ENCODE measurements at places on chromosomes 7 and 10.

DNA sequence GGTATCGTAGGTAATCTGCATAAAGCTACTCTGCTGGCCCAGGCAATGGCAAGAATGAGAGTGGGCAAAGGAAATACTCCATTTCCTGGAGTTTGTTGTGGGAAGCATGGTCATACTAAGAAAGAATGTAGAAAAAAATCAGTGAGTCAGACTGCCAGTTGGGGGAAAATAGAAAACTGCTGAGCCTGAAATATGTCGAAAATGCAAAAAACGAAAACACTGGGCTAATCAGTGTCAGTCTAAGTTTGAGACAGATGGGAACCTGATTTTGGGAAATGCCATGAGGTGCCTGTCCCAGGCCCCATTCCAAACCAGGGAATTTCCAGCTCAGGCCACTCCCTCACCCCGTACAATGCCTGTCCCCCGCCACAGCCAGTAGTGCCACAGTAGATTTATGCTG, 150.0 kb downstream of the ZNF33B start:
- no peak for DNase-seq

DNA sequence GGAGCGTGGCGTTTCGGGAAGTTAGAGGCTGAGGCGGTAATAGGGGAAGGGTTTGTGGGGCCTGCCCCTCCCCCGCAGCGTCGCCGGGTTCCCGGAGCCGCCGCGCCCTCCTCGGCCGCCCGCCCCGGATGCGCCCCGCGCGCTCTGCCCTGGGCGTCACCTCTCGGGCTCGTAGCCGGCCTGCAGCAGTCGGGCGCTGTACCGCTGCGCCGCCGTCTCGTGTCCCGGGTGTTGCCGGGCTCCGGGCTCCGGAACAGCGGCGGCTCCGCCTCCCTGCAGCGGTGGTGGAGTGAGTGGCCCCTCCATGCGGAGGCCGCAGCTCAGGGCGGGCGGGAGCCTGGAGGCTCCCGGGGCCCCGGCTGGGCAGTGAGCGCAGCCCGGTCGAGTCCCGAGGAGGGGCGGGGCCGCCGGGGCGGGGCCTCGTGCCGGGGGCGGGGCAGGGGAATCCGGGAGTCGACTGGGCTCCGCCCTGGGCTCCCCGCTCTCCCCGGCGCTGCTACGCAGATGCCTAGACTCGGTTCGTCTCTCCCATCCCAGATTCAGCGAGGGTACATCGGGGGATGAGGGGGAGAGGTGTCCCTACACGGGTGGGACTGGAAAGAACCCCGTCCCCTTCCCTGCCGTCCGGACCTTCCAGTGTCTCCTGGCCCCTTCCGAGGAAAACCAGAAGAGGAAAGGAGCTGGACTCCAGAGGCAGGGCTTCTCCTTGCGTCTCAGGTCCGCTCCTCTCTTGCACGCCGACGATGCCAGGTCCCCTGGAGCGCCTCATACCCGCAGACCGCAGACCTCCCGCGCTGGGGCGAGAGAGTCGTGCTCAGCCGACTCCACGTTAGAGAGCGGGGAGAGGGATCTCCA, at the start of gene IMPDH1:
IMPDH1 (minus strand) TSS at position 387 of the 855 bp plus-strand sequence; CDS start at position 306, 81 bp downstream.
- peak; percentile 77 for DNase-seq

GRCh38 chr7:20980668-20981264, 194.1 kb upstream of the SP8 start:
- no peak for DNase-seq

DNA sequence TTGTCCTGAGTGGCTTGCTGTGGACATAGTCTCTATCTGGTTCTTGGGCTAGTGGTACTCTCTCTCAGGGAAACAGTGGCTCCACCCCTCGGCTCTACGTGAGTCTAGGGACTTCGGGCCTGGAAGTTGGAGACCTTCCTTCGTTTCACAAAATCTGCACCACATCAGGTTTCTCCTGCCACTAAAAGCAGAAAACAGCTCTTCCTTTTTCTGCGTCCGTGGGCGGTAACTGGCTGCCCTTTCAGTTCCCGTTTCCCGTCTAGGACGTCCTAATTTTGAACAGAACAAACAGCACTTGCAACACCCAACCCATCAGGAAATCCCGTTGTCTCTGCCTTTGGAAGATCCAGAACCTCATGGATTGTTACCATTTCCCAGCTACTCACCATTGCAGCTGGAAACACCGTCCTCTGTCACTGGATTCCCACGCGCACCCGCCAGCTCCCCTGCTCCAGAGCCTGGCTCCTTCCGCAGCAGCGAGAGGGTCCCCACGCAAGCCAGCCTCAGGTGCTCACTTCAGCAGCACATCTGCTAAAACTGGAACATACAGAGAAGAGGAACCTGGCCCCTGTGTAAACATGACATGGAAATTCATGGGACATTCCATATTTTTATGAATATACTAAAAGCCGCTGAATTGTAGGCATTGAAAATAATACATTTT, 311.4 kb upstream of the AKR1E2 start:
- DNase-seq: no peak

- DNase-seq: no peak
These were observed 75.1 kb upstream of the INSIG1 start for GRCh38 chr7:155222573-155222972.

Measured in stimulated activated CD8-positive, alpha-beta memory T cell treated with anti-CD3 and anti-CD28 coated beads, Interleukin-7, amount 100 ng/mL, for 48 hours (primary cell).